Activated T-helper 9 cell treated with anti-CD3 and anti-CD28 coated beads, Interleukin-2, amount 50 U/mL, for 16 hours (primary cell): ENCODE measurements at places on chromosomes 2 and 18.

DNA sequence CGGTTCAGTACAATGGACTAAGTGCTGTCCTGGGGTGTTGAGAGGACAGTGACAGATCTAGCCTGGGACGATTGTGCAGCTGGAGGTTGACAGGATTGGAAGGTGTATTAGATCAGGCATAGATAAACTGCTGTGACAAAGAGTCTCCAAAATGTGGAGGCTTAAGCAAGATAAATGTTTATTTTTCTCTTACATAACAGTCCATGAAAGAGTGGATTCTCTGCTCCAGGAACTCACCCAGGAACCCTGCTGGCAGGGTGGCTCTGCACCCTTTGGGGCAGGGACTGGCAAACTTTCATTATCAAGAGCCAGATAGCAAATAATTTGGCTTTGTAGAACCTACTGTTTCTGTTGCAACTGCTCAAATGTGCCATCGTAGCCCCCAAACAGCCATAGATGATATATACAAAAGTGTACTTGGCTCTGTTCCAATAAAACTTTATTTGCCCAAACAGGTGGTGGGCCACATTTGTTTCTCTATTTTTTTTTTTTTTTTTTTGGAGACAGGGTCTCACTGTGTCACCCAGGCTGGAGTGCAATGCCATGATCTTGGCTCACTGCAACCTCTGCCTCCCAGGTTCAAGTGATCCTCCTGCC is 9.7 kb downstream of the HRH4 start:
- no peak for DNase-seq

DNA sequence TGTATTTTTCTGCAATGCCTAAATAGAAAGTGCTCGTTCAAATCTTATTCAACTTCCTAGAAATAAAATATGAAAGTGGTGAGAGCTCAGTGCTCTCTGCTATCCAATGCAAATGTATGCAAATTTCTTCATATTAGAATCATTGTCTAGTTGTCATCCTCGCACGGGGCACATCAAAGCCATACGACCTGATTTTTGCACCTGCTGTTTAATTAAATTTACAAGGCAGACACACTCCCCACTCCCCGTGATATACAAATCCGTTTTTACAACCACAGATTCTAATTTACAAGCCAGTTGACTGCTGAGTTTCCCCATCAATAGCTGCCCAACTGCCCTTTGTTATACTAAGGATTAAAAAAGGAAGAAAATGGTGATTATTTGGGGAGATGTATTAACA is 284.6 kb downstream of the RNF144A start:
- no peak for DNase-seq

DNA sequence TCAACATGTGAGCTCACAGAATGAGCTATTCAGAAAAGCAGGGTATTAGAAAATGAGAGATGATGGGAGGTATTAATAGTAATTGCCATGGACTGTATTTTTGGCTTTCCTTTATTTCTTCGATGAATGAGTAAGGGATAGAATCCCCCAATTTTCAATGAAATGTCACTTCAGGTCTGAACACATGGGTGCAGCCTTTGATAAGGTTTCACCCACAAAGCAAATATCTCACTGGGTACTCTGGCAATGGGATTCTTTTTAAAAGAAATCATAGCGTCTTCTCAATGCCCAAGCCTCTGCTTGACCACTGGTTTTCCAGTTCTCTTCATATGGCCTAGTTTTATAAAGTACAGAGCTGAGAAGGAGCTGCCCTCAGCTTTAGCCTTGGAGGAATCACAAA is 610.5 kb upstream of the FANCL start:
- no peak for DNase-seq

DNA sequence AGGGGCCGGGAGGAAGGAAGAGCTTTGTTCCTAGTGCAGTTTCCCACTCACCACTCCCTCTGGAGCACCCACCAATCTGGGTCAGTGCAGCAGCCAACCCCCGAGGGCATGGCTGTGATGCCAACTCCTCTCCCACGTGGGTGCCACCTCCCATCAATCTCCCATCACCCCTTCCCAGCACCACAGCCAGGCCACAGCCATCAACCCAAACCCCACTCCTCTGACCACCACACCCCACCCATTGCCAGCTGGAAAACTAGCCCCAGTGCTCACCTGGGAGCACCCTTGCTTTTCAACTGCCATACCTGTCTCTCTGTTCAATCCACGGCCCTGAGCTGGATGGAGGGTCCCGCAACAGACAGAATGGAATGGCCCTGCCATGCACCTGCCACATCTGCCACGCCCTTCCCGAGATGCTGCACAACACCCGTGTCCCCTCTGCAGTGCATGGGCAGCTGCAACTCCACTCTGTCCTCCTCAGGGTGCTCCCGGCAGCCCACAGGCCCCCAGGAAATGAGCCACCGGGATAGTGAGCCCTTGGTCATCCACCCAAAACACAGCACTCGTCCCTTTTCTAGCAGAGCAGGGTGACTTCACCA is 112.4 kb upstream of the ID2 start:
- no peak for DNase-seq

GRCh38 chr2:217527590-217528202 is 475.1 kb downstream of the TNS1 start:
- no peak for DNase-seq

DNA sequence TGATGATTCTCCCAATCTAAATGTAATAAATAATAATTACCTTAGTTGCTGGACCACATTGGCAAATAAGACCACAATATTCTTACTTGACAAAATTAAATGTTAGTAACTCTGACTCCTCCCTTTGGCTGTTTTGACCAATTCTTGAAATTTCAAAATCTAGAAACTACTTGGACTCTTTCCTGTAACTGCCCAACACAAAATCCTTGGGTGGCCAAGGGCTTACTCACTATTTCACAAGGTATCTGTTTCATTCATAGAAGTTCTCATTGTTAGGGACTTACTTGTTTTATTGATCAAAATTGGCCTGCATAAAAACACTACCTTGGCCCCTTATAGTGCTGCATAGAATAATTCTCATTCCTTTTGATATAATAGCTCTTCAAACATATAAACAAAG is 19.4 kb downstream of the CDH20 start:
- no peak for DNase-seq

DNA sequence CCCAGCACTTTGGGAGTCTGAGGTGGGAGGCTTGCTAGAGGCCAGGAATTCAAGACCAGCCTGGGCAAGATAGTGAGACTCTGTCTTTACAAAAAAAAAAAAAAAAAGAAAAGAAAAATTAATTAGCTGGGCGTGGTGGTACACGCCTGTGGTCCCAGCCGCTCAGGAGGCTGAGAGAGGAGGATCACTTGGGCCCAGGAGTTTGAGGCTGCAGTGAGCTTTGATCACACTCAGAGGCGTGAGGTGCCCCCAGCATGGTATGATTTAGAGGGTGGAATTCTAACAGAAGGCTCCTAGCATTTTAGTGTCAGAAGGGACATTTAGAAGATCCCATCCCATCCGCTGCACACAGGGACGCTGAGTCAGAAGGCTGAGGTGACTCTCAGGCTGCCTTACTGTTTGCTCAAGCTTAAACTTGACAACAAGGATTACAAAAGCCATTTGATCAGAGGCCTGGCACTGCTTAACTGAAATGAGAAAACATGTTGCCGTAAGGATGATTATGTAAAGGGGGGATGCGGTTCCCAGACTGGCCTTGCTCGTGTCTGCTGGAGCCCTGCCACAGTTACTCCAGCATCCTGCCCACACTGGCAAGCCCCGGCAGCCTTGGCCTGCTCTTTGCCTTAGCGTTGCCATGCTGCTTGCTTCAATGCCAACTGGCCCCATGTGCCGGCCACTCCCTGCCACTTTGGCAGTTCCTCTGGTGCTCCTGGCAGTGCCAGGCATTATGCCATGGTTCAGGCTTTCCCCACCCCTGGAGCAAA is 45.6 kb upstream of the SLC1A4 start:
- no peak for DNase-seq

DNA sequence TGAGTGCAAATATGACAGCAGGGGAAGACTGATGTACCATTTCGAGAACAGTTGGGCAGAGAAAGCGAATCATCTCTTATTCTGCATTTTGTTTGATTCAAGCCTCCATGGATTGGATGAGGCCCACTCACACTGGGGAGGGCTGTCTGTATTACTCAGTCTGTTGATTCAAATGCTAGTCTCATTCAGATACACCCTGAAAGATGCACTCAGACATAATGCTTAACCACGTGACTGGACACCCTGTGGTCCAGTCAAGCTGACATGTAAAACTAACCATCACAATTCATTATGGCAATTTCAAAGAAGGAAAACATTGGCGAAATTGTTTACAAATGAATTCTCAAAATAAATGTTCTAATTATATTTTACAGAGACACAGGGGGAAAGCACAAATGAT is 1210.2 kb downstream of the DPP10 start:
- no peak for DNase-seq

- DNase-seq: no peak
Measured at GRCh38 chr2:237182422-237183123, 96.9 kb downstream of the COPS8 start.

- no peak for DNase-seq
Measured at GRCh38 chr2:62369541-62370202, 136.3 kb downstream of the TMEM17 start.

DNA sequence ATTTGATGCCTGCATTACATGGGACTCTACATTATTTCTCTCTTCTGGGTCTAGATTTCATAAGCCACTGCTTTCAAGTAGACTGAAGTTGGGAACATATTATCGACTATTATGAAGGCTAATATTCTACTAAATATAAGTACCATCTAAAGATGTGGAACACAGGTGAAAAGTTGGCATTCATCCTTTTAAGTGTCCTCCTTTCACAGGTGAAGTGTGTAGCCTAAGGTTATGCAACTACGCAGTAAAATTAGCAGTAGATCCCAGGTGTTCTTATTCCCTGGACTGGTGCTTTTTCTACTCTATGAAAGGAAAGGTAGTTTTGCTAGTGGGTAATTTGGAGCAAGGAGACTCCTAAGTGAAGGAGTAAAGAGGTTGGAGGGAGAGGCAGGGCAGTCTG is 88.2 kb upstream of the DPP10 start:
- DNase-seq: no peak

GRCh38 chr2:147567136-147567535 is 277.7 kb upstream of the ACVR2A start:
- no peak for DNase-seq

GRCh38 chr18:9577361-9577760 is 37.0 kb downstream of the PPP4R1 start:
- DNase-seq: no peak

GRCh38 chr18:49560624-49561288 is 1.1 kb upstream of the LIPG start:
- no peak for DNase-seq

GRCh38 chr2:17226941-17227490 is 291.2 kb downstream of the RAD51AP2 start:
- DNase-seq: no peak

DNA sequence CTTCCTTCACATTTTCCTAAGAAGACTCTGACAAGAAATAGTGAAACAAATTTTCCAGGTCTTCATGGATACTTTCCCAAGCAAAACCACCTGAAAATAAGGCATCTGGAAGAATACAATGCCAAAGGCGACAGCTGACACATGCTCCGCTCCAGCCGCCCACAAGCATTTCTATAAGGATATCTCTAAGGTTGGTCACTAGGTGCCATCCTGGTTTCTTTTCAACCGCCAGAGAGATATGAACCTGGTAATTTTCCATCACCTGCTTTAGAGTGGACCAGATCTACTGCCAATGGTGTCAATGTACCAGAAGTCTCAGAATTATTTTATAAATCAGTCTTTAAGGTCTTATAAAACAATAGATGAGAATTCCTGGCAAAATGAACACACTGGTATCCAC is 97.2 kb downstream of the GAREM1 start:
- DNase-seq: no peak

GRCh38 chr2:61044636-61045035 is 21.0 kb upstream of the SANBR start:
- DNase-seq: no peak

- no peak for DNase-seq
Measured at GRCh38 chr2:200172944-200173581, 133.4 kb upstream of the SPATS2L start.

DNA sequence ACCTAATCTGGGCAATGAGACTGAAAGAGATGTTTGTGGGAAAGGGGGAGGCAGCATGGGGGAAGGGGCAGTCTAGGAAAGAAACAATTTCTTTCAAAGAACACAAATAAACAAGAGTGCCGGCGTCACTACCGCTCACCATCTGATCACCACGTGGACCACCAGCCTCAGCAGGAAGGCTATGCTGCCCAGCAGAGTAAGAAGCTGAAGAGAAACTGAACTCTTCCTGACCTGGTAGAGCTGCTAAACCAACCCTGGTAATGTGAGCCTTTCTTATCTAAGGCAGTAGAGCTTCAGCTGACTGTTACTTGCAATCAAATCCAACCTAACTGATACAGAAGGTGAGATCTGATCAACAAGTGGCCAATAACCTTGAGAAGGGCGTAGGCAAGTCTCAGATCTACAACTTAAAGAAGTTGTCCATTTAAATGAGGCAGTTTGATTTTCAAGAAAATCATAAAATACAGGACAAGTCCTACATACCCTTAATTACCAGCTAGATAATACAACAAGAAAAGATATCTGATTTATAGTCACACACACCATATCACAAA is 44.2 kb upstream of the SPTBN1 start:
- DNase-seq: no peak

DNA sequence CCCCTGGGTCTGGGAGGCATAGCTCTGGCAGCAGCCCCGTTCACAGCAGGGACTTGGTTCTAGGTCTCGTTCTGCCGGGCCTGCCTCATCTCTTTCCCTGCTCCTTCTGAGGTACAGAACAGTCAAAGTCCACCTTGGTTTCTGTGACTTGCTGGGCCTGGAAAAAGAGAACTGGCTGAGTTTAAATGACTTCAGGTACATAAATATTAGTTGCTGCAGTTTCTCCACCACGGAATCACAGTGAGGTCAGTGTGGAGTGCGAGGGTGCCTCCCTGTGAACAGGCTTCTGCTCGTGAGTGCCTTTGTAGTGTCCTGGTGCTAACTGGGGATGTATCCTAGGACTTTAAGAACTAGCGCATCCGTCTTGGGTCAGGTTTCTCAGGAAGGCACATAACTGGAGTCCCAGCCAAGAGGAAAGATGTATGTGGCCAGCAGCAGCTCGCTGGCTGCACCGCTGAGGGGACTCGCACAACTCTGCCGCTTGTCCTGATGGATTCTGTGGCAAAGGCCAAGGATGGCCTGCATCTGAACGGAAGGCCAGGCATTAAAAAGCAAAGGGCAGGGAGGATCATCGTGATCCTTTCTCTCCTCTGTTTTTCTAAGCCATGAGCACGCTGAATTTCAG is 188.6 kb downstream of the SH3RF3 start:
- no peak for DNase-seq

DNA sequence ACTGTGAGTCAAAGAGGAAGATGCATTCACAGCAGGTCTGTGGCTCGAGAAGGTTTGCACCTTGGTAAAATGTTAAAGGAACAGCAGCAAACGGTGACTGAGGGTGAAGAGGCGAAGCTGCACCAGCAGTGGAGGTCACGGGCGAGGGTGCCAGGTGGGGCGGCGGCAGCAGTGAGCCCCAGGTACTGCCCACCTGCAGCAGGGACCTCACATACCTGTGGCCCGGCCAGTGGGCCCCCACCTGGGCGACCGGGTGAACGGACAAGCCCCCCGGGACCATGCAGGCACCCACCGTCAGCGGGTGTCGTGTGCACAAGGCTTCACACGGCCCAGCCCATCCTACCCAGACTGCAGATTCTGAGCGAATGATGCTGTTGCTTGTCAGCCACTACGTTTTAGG is 23.6 kb upstream of the KCNG2 start:
- no peak for DNase-seq

GRCh38 chr2:145283131-145283530 is 763.2 kb upstream of the ZEB2 start:
- no peak for DNase-seq
